ENCODE measurements at places on chromosomes 13 and 19.

- no peak for DNase-seq
These were observed at the start of gene SELENOV for GRCh38 chr19:39514840-39515550. TSS of gene SELENOV (plus strand) at chr19:39515139. CDS start at chr19:39515213, 74 bp downstream.

GRCh38 chr13:26820871-26821270, 60.3 kb upstream of the GPR12 start:
- DNase-seq = no peak

DNA sequence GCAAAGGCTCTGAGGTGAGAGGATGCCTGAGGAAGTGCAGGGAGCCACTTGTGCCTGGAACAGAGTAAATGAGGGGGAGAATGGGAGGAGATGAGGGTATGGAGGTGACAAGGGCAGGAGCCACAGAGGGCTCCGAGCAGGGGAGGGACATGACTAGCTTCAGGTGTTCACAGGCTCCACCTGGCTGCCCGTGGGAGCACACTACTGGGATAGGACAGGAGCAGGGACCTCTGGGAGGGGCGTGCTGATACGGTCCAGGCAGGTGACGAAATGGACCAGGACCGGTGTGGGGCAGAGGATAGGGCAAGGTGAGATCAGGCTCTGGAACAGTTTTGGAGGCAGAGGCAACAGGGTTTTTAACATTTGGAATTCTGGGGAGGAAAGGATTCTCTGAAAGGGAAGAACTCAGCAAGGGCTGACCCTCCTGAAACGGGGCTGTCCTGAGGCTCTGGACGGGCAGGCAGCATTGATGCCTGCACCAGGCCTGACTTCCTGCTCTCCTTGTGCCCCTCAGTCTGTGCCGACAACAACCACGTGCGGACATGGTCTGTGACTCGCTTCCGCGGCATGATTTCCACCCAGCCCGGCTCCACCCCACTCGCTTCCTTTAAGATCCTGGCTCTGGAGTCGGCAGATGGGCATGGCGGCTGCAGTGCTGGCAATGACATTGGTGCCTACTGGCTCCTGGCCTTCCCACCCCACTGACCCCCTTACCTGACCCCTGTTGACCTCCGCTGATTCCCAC, 11.6 kb downstream of the SHKBP1 start:
- no peak for DNase-seq

GRCh38 chr13:29801102-29801501, 49.3 kb downstream of the UBL3 start:
- DNase-seq = no peak

DNA sequence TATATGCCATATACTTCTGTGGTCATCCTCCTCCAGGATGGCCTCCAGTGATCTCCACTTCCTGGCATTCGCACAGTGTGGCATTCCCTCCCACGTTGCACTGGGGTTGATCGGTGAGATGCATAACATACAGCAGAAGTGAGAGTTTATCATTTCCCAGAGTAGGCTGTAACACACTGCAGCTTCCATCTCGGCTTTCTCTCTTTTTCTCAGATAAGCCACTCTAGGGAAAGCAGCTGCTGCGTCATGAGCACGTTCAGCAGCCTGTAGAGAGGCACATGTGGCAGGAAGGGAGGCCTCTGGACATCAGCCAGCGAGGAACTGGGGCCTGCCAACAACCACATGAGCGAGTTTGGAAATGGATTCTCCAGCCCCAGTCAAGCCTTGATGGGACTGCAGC, 807.1 kb downstream of the DIAPH3 start:
- no peak for DNase-seq

GRCh38 chr19:39817888-39818561, 15.9 kb downstream of the DYRK1B start:
- DNase-seq = no peak

GRCh38 chr19:54387991-54388801, 23.5 kb upstream of the LAIR1 start:
- DNase-seq = peak; percentile 14

- peak; percentile 34 for DNase-seq
These were observed 32.2 kb downstream of the ANKRD27 start for GRCh38 chr19:32642771-32643170.

DNA sequence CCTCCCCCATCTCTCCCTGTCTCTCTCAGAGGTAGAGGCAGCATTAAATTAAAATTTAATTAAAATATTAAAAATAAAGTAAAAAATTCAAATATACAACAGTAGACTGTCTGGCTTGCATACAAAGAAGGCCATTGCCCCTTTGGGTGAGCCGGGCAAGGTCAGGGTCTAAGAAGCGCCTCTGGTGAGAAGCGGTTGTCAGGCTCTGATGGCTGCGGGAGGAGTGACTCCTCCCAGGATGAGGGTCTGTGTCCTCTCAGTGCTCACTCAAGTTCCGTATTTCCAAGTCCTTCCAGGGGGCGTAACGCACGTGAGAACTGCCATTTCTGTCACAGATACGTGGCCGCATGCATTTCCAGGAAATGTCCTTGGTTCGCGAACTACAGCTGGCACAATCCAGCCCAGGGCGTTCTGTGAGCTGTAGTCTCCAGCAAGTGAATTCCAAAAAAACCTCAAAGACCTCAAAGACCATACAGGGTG, 737 bp upstream of the ZNF181 start:
- no peak for DNase-seq

- DNase-seq = no peak
These were observed 3.2 kb upstream of the PVR start for GRCh38 chr19:44640518-44640917.

- DNase-seq = no peak
These were observed 228.1 kb downstream of the FGF9 start for GRCh38 chr13:21898945-21899344.

- no peak for DNase-seq
These were observed 39.5 kb upstream of the TEX29 start for GRCh38 chr13:111280681-111281585.

- peak; percentile 46 for DNase-seq
These were observed 5.6 kb downstream of the INAFM1 start for GRCh38 chr19:47280183-47280797.

DNA sequence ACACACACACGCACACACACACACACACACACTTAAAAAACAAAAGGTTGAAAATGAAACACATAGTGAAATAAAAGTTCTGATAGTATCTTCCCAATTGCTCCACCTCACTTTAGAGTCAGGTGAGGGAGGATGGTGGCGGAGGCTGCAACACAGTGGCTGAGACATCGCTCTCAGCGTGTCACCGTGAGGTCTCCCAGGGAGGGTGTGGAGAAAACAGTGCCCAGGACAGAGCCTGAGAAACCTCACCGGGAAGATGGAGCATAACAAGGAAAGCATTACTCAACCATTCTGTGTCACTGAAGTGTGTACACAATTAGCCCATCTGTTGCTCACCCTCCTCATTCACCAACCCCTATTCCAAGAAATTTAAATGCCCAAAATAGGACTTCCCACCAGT, 111.4 kb upstream of the USP29 start:
- DNase-seq = no peak

GRCh38 chr13:71797517-71797916, 69.5 kb downstream of the DACH1 start:
- DNase-seq = no peak

DNA sequence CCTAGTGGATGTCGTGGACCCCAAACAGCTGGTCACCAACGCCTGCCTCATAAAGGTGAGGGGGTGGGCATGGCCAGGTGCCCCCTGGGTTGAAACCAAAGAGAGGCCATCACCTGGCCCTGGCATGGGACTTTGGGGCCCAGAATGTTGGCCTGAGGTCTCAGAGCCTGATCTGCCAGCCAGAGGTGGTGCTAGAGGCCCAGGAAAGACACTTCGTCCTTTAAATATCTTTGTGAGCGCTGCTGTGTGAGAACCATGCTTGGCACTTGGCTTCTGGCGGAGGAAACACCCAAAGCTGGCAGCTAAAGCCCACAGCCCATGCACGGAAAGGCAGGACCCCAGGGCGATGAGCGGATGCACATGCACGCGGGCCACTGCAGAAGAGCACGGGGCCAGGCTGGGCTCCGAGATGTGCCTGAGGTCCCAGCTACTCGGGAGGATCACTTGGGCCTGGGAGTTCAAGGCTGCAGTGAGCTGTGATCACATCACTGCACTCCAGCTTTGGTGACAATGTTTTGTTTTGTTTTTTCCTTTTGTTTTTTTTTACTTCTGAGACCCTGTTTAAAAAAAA, 4.3 kb upstream of the ADM5 start:
- DNase-seq = no peak

- DNase-seq = no peak
These were observed 169.0 kb downstream of the TBC1D4 start for GRCh38 chr13:75312884-75313520.

DNA sequence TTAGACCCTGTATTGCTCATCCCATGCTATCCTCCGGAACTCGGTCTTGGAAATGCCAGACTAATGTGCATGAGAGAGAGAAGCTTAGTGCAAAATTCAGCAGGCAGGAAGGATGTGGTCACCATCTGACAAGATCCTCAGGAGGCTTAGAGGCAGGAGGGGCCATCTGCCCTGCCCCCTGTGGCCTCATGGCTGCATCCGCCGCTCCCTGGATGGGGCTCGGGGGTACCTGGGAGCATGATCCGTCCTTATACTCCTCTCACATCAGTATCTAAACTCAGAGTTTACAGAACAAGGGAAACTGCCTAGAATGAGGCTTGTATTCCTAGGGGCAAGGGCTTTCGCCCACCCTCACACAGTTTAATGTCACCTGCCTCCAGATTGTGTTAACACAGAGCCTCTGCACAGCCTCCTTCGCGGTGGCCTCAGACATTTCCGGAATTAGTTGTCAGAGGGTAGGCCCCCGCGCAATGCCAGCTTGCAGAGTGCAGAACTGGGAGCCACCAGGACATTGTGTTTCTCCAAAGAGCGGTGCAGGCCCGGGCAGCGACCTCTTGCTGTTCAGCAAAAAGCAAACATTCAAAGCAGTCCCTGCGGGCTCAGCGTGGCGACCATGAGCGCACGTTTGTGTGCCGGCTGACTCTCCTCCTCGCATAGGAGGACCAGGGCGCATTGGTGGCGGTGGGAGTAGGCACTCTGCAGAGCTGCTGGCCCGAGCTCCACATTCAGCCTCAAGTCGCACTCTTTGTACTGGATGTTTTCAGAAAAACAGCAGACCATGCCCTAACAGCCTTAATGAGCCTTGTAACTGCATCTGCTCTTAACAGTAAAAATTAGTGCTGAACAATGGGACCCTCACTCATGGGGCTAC, 39.1 kb downstream of the GPR12 start:
- DNase-seq = no peak

GRCh38 chr13:26037302-26037701, 14.5 kb downstream of the SHISA2 start:
- no peak for DNase-seq

DNA sequence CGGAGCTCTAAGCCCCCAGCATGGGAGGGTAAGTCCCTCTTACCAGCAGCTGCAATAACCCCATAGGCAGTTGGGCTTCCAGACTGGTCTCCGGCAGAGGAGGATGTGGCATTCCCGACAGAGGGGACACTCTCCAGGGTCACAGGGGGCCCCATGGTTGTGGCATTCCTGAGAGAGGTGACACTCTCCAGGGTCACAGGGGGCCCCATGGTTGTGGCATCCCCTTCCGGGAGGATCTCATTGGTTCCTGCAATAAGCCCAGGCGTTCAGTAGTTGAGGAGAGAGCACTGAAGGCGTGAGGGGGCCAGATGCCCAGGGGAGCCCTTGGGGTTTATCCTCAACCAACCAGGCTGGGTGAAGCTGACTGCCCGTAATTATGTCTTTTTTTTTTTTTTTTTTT, 5.4 kb downstream of the CD320 start:
- DNase-seq = no peak

DNA sequence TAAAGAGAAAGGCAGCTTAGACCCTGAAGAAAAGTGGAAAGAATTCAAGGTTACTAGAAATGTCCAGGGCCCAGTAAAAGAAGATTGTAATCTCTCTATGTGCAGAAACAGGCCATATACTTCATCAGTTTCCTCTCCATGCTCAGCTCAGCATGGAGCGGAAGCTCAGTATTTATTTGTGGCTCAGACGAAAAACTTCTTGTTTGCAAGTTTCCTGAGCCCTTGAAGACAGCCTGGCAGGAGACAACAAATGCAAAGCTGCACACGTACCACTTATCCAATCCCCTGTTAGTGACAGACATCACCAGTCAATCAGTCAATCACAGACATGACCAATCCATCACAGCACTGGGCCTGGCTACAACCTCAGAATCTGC, 8.1 kb upstream of the KLF2 start:
- no peak for DNase-seq

DNA sequence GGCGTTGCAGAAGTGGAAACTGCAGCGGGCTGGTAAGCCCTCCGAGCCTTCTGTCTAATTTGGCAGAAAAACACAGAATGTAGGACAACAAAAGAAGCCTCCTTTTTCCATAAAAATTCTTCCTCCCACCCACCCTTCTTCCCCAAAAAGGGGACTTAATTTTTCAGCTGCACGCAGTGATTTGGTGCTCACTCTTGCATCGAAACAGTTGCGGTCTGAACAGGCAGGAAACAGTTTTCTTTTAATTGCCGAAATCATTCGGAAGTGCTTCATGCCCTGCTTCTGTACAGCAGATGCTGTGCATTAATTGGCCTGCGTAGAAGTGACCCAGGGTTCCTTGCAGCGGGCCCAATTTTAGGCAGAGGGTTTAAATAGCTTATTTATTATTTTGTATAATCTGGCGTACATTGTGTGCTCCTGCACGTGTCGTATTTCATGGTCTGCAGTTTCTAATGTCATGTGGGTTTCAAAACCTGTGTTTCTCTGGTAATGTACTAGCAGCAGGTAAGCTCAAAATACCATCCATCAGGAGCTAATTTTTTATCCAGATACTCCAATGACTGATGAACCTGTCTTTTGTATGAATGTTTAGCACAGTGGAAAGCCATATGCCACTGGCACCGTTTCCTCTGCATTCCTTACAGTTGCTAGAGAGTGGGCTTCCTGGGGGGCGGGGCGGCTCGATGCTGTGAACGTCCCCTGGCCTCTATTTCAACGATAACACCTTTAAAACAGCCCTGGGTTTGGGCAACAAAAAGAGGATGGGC, 66.6 kb downstream of the GGACT start:
- no peak for DNase-seq

DNA sequence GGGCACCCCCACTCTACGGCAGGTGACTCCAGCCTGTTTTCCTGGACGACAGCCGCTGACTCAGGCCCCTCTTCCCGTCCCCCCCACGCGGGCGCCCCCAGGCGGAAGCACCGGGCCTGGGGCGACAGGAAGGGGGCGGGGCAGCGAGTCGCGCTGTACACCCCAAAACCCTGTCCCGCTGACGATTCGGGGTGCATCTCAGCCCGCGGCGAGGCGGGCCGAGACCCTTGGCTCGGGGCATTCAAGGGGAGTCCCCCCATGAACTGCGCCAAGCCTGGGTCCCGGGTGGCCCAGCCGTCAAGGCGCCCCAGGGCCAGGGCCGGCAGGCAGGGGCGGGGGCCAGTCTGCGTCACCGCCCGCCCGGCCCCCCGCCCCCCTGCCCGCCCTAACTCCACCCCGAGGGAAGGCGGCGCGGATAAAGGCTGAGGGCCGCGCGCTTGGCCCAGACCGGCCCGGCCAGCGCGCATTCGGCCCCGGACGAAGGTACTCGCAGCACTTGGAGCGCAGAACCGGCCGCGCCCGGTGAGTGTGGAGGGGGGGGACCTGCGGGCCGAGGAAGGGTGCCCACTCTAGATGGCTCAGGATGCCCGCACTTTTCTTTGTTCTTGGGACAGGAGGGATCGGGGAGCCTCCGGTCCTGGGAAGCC, at the start of gene MIDN:
Gene MIDN (plus strand): TSS at position 445 of the 647 bp plus-strand sequence. CDS start 1,714 bp downstream, outside the sequence.
- DNase-seq = no peak

- no peak for DNase-seq
These were observed 512.6 kb downstream of the KLF5 start for GRCh38 chr13:73571376-73571775.
